ENCODE measurements at places on chromosomes 2 and 18.

GRCh38 chr18:22346401-22346952, 71.2 kb downstream of the CTAGE1 start:
- no peak for DNase-seq

- DNase-seq = no peak
Measured at GRCh38 chr2:26805241-26805676, 19.4 kb downstream of the CENPA start.

GRCh38 chr2:113162173-113162572, 11.6 kb upstream of the PSD4 start:
- DNase-seq = no peak

GRCh38 chr18:46072959-46073358, 899 bp upstream of the PSTPIP2 start:
- DNase-seq = no peak

DNA sequence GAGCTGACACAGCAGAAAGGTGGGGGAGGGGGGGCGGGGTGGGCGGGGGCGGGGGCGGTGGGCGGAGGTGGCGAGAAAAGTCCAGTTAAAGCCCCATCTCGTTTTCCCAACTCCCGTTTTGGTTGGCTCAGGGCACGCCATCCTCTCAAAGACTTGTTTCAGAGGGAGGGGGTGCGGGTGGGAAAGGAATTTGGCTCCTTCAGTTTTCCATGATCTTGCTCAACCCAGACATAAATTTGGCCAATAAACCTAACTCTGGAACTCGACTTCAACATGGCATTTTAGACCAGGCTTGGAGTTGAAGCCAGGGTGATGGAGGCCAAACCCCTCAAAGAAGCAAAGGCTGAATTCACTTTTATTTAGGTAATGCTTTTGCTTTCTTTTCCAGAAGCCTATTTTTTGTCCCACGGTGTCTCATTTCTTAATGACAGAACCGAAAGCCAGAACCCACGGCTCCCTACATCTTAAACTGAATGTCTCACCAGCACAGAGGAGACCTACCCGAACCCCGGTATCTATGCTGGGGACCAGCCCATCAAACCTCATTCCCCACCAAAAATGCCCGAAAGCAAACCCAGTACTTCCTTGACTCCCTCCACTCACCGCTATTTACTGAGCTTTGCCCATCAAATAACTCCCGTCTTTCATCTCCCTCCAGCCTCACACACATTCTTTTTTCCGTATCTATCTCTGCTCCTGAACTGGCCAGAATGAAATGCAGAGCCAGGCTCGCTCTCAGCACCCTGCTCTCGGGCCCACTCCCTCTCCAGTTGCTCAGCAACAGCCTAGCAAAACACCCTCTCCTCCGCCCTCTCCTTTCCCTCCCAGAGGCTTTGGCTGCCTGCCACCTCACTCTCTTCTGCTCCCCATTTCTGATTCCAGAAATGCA, 4.3 kb downstream of the IGFBP5 start:
- DNase-seq = peak; percentile 87

DNA sequence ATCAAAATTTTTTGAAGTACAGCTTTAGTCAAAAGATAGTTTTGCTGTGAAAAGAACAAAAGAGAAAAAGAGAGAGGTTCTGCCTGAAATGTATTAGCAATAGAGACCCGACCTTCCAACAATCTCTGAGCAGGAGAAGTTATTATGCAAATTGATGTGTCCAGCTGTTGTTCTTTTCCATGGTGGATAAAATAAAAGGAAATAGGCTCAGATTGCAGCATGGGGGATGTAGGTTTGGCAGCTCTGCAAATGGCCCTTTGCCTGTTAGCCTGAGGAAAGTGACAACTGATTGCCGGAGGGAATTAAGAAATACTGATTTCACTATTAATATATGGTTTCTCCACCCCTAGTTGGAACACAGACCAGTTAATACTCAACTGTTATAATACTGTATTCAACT, 1283.2 kb upstream of the NXPH2 start:
- no peak for DNase-seq

GRCh38 chr18:5618047-5618688, 74.4 kb upstream of the EPB41L3 start:
- DNase-seq = no peak

DNA sequence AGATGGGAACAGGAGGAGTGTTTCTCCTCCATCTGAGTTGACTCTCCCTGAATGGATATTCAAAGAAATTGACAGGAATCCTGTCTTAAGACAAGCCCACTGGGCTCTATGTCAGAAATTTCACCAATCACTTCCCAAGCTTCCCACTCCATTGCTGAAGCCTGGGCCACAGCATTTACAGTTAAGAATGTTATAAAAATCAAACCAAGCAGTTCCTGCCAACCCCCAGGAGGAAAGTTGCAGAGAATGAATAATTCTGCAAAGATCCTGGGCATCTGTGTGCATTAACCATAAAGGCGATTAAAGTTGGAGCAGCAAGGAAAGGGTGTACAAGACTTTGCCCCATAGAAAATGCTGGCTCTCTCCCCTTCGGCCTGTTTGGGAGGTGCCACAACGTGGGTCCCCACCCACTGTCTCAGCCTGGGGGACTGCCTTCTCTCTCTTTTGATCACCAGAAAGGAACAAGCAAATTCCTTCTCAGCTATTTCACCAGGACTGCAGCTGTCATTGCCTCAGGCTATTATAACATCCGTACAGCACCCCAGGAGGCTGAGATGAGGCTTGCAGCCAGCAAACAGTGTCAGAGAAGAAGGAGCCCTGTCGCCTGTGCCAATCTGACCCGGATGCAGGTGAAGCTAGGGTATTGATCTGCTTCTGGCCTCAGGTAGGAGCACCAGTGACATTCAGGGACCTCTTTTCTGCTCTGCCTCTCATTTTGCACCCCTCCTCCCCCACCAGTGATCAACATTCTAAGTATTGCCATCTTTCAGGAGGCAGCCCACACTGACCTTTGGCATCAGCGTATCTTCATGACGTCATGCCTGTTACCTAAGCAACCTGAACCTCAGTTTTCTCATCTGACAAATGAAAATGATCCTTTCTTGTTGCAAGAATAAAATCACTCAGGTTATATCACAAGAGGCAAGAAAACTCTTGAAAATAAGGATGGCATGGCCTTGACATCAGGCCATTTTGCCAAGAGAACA, 219.0 kb downstream of the SH3BP4 start:
- DNase-seq = peak; percentile 88

- peak; percentile 63 for DNase-seq
Measured at GRCh38 chr18:63788447-63789096, 13.4 kb downstream of the SERPINB7 start.

DNA sequence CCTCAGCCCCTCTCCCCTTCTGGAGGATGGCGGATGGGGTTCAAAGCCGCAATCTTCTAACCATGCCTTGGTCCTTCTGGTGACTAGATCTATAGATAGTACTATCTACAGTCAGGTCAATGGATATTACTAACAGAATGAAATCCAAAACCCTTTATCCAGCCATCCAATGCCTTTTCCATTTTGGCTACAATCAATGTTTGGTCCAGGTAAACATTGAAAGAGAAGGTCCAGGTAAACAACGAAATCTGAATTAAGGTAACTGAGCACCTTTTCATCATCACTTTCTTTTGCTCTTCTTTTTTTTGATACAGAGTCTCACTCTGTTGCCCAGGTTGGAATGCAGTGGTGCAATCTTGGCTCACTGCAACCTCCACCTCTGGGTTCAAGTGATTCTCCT, 9.7 kb downstream of the PPP4R3B start:
- DNase-seq = no peak

DNA sequence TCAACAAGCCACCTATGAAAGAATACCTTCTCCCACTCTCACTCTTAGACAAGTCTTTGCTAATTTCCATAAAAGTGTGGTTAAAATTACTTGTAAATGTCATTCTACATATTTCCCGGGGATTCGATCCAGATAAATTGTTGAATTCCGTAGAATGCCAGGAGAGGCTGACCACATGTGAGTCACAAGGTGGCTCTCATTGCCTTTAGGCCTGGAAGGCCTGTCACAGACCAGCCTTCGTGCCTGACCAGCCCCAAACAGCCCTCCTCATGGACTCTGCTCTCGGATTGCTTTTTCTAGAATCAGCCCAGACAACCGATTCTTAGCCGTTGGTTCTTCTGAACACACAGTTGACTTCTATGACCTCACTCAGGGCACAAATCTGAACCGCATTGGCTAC, 86.0 kb downstream of the RTN4 start:
- DNase-seq = peak; percentile 46

GRCh38 chr2:170235860-170236679, 58.1 kb downstream of the MYO3B start:
- peak; percentile 76 for DNase-seq

- no peak for DNase-seq
Measured at GRCh38 chr2:60354713-60355112, 198.7 kb downstream of the BCL11A start.

- DNase-seq = no peak
Measured at GRCh38 chr2:127239395-127239794, 19.3 kb upstream of the CYP27C1 start.

DNA sequence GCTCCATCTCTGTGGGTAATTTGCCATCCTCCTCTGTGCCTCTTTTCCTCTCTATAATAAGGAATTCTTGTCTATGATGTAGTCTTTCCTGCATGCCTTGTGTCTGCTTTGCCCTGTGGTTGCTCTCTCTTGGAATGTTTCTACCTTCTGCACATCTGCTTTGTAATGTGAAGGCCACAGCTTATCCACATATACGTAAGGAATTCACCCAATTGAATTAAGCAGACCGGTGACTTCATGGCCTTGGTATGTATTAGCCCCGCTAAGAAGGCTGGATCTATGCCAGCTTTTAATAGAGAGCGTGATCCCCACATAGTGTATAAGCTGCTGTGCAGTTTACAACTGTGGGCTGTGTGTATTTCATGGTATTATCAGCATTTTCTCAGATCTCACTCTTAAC, 274.7 kb downstream of the RNF144A start:
- no peak for DNase-seq

DNA sequence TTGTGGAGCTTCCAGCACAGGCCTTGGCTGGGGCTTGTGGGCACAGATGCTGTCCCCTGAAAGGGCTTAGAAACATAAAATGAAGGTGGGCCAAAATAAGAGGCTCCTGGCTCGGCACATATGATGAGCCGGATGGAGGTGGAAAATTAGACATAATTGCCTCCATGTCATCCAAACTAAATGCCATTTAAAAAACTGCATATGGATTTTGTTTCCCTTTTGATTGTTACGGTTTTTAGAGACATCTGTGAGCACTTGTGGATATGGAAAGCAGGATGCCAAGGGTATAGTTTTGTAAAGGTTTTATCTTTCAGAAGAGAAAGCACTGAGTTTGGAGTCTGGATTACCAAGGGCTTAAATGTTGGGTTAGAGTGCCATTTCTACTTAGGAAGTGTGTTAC, 498.3 kb downstream of the RIT2 start:
- no peak for DNase-seq

DNA sequence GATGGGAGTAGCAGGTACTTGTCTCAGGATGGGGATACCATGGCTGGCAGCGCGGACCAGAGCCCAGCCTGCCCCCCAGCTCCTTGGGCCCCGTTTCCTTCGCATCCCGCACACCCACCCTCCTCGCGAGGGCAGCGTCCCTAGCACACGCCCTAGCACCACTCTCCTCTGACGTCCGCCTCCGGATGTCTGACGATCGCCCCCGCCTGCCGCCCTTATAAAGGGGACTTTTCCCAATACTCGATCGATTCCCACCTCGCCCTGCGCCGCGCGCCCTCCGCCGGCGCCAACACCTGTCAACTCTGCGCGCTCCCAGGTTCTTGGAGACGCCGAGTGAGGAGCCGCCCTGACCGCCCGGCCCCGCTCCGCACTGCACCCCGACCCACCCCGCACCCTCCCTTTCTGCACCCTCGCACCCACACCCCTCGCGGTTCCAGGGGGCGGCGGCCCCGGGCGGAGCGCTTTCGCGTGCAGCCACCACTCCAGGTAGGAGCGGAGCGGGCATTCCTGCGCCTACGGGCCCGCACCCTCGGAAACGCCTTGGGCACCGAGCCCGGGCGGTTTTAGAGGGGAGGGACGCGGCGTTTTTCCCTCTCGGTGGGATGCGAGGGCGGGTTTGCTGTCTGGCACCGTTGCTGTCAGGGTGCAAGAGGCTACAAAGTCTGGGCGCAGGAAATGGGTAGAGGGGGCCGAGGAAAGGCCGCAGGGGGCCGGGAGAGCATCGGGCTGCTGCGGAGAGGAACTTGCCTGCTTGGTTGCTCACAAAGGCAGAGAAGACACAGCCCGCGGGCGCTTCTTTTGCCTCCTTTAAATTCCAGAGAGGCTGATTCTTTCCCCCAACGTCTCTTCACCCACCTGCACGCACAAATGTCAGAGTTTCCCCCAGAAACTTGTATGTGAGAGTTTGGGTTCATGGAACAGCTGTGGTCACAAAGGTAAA, at the start of gene SLC5A7:
Gene SLC5A7, plus strand, starts transcription at position 247 of the 940 bp plus-strand sequence. CDS start 1,632 bp downstream, outside the sequence.
- DNase-seq = no peak

DNA sequence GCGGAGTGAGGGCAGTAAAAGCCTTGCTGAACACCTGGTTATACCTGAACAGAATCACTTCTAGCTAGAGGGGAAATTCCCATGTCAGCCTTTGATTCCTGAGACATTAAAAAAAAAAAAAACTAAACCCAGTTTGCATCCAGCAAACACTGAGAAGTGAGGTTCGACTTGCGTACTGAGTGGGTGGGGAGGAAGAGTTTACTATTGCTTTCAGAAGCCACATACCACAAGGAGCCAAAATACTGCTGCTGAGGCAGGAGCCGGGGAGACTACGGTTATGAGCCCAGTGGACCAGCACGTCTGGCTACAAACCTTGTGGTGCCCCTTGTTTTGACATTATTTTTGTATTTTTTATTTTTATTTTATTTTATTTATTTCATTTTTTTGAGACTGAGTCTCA, 2.7 kb downstream of the COLEC11 start:
- no peak for DNase-seq

- no peak for DNase-seq
Measured at GRCh38 chr2:43031471-43032212, 194.8 kb downstream of the ZFP36L2 start.

- DNase-seq = no peak
Measured at GRCh38 chr2:207184768-207185167, 19.0 kb upstream of the KLF7 start.

- DNase-seq = no peak
Measured at GRCh38 chr2:129255610-129256313, 723.7 kb upstream of the RAB6C start.

GRCh38 chr2:128619471-128620325, 301.0 kb upstream of the HS6ST1 start:
- DNase-seq = no peak

GRCh38 chr18:58491113-58491696, 137.7 kb downstream of the ALPK2 start:
- no peak for DNase-seq

DNA sequence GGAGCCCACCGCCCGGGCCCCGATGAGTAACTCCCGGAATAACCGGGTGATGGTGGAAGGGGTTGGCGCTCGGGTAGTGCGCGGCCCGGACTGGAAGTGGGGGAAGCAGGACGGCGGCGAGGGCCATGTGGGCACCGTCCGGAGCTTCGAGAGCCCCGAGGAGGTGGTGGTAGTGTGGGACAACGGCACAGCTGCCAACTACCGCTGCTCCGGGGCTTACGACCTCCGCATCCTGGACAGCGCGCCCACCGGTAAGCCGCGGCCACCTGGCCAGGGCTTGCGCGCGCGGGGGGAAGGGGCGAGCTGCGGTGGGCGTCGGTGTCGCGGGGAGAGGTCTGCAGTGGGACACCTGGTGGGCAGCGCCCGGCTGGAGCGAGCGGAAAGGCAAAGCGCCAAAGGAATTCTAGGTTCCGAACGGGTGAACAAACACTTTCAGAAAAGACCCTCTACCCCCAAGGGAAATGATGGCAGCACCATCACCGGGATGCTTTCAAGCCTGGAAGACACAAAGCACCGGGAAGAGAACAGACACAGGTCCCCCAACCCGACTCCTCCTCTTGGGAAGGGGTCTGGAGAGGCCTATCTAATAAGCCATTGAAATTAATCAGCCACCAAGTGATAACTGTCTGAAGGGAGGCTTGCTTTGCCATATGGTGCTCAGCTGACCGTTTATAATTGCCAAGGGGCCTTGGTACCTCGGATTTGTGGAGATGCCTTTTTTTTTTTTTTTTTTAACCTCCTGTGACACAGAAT, 1.1 kb downstream of the MIB1 start:
- peak; percentile 34 for DNase-seq

Data from myocyte (in vitro differentiated cells).